Mesangial cell (primary cell): ENCODE measurements at places on chromosomes 11 and 22. TPM values are rescaled to one million over a fixed set of nuclear protein-coding genes. Genes with fewer than 3 reads are reported as not detected.

The RGL4 gene
- total RNA-seq, result not detected in 2 replicates

The SCN3B gene
- under 0.01 and 0.25 TPM in 2 replicates for total RNA-seq

The SYVN1 gene
- 19.7 and 21.0 TPM in 2 replicates for total RNA-seq

The SMIM35 gene
- total RNA-seq, result not detected in 2 replicates

The OOSP2 gene
- total RNA-seq, result not detected in 2 replicates

The PARVG gene
- under 0.01 TPM in 1 of 2 replicates, not detected in the other for total RNA-seq

The MPZL2 gene
- total RNA-seq, result 0.16 and 3.8 TPM in 2 replicates

The OR5AK2 gene
- total RNA-seq, result not detected in 2 replicates

The MYBPC3 gene
- not detected in 2 replicates for total RNA-seq

The MIAT gene
- total RNA-seq, result under 0.01 and 2.3 TPM in 2 replicates

The C11orf42 gene
- total RNA-seq, result not detected in 2 replicates
